ENCODE measurements at places on chromosomes 2 and 18.

- no peak for DNase-seq
Observed at GRCh38 chr2:32812316-32812715, 134.4 kb upstream of the LTBP1 start.

- no peak for DNase-seq
Observed at GRCh38 chr2:213261715-213262114, 22.5 kb upstream of the SPAG16 start.

DNA sequence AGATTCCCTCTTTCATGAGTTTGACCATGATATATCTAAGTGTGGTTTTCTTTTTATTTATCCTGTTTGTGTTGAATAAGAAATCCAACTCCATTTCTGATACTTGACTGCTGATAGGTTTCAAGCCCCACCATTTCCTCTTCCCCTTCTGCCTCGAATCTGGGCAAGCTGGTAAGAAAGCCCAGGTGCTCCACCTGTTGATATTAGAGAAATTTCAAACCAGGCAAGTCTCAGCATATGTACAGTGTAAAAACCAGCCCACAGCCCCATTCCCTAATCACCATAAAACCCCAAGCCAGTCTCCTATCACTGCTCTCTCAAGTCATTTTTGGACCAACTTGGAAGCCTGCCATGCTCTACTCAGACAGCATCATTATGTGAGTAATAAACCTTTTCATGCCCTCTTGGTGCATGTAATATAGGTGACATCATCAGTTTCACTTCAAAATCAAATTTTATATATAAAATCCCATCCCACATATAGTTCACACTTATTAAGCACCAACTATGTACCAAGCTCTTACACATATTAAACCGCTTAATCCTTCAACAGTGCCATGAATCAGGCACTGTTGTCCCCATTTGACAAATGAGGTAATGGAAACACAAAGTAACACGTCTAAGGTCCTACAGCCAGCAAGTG is 46.6 kb downstream of the SMAD2 start:
- no peak for DNase-seq

- DNase-seq, result no peak
Observed at GRCh38 chr2:241673797-241674725, 12.6 kb downstream of the DTYMK start.

GRCh38 chr2:82275599-82275998 is 1971.0 kb upstream of the LRRTM1 start:
- DNase-seq, result no peak

DNA sequence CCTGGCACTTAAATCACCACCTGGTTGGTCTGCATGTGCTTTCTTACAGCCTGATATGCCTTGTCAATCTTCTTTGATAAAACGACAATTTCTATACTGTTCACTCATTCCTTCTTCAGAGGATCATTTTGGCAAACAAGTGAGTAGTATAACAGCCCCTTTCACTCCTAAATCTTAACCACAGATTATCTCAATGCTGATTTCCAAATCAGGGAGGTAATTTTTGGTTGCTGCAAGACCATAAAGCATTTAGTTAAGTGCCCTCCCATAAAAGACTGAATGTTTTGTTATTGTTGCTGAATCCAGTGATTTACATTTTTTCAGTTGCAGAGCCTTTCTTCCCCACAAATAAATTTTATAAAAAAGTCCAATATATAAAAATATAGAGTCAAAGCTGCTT is 129.2 kb upstream of the CYP26B1 start:
- DNase-seq, result no peak

GRCh38 chr2:145547620-145548019 is 1027.7 kb upstream of the ZEB2 start:
- no peak for DNase-seq

DNA sequence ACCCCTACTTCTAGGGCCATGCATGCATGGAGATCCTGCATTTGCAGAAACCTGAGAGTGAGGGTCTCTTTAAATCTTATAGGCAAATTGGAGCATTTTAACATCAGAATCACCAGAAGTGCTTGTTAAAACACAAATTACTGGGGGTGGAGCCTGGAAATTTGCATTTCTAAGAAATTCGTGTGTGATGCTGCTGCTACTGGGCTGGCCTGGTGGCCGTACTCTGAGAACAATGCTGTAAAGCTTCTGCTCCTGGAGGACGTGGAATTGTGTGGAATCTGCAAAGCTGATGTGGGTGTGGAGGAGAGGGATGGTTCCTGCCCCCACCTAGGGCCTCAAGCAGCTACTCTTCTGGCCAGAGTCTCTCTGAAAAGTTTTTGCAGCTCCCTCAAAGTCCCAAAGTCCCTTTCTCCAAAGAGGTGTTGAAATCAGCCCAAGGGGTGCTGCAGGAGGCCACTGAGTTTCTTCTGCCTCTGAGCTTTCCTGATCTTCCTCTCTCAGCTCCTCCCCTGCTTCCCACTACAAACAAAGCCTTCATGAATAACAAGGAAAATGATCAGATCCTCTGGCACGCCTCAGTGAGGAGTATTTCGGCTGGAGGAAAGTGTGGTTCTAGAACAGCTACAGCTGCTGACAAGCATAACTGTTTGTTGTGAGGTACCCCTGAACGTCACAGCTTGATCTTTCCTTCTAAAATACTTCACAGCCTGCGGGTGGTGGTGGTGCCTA is 508.3 kb downstream of the CNTNAP5 start:
- DNase-seq, result no peak

DNA sequence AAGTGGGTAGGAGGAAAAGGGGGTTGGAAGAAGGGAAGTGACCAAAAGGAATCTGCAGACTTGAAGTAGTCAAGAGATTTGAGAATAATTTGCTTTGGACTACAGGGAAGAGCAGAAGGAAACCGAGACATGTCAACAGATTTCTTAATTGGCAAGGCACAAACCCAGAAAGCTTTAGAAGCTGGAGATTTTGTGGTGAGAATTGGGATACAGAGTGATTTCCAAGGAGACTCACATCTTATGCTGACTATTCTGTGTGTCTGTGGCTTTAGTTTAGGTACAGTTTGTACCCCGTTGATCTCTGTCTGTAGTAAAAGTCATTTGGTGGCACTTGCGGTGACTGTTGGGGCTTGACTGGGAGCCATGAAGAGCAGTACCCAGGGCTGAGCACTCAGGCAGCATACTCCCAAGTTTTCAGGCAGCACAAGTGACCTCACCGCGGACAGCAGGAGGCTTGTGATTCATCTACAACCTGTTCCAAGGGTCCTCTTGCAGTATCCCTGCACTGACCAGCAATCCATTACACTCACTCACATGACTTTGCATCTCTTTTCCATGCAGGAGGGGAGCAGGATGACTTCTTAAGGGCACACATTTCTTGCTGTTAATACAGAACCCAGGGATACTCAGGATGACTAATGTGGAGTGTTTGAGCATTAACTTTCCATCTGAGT is 97.1 kb upstream of the TNP1 start:
- DNase-seq, result no peak

DNA sequence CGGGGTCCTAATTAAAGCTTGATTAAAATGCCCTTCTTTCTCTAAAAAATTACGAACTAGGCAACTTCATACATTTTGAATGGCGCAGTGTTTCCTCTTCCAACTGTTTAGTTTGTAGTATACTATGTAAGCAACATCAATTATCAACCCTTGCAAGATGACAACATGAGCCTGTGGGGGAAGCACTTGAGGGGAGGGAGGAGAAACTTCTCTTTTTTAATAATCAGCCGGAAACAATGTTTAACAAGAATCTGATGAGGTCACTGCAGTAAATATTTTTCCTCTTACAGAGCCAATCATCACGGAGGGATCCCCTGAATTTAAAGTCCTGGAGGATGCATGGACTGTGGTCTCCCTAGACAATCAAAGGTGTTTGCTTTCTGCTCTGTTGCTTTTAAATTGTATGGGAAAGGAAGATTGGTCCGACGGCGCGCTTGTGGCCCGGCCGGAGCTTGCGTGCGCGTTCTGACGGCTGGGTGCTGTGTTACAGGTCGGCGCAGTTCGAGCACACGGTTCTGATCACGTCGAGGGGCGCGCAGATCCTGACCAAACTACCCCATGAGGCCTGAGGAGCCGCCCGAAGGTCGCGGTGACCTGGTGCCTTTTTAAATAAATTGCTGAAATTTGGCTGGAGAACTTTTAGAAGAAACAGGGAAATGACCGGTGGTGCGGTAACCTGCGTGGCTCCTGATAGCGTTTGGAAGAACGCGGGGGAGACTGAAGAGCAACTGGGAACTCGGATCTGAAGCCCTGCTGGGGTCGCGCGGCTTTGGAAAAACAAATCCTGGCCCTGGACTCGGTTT is 5.3 kb upstream of the DLX1 start:
- no peak for DNase-seq

GRCh38 chr2:166013878-166014277 is 60.3 kb upstream of the TTC21B start:
- no peak for DNase-seq

DNA sequence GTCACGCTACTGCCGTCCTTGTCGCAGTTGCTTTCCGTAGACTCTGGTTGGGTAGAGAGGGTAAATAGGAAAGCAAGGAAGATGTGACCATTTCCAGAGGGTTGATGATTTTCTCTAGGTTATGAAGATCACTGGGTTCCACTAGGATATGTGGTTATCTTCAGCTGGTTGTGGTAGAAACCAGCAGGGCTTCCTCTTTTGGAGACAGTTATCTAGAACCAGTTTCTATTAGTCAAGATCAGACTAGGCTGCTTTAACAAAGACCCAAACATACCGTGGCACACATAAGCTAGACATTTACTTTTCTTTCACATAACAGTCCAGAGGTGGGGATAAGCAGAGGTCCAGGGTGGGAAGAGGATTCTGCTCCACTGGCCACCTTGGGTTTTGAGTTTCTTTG is 59.6 kb downstream of the FASTKD2 start:
- DNase-seq, result no peak

DNA sequence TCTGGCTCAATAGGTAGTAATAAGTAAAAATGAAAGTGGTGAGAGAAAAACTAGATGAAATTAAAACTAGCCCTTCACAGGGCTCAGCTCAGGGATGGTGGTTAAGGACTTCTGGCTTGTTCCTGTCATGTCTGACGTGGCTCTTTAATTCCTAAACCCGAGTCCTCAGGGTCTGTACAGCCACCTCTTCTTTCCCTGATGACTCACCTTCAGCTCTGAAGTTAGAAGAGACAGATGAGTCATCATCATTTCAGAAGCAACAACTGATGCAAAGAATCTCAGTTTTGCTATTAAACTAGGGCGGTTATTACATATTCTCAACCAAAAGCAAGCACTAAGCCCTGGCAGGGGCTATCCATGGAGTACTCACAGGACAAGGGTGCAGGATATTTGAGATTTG is 24.0 kb upstream of the ITGB6 start:
- DNase-seq, result no peak

DNA sequence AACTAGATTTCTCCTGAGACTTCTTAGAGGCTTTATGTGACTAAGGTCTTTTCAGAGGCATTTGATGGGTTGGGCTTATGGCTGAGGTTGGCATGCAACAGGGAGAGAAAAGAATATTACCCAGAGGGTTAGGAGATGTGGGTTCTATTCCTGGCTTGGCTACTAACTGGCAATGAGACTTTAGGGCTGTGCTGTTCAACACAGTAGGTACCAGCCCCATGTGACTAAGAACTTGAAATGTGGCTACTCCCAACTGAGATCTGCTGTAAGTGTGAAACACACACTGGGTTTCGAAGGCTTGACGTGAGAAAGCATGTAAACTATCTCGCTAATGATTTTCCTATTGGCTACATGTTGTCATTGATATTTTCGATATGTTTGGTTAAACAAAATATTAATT is 324.9 kb upstream of the SLC14A2 start:
- DNase-seq, result no peak

DNA sequence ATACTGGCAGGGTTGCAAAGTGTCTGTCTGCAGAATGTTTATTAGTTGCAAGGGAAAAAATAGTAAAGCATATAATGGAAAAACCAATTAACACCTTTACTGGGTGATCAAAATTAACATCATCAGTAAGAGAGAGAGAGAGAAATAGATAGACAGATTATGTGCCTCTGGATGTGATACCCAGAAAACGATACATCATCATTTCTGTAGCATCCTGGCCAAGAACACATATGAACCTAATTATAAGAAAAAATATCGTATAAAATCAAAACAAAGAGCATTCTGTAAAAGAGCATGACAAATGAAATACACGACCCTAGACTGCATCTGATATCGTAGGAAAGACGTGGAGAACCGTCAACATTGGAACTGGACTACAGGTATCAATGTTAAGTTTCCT is 64.6 kb downstream of the SMC6 start:
- no peak for DNase-seq

GRCh38 chr18:44713435-44713834 is 32.7 kb downstream of the SETBP1 start:
- no peak for DNase-seq

GRCh38 chr2:38353402-38353801 is 23.7 kb downstream of the ATL2 start:
- no peak for DNase-seq

GRCh38 chr2:121253674-121254240 is 31.2 kb downstream of the TFCP2L1 start:
- DNase-seq, result no peak

- no peak for DNase-seq
Observed at GRCh38 chr2:121529439-121530211, 1.1 kb upstream of the RNU4ATAC start.

- no peak for DNase-seq
Observed at GRCh38 chr18:21306368-21306767, 64.3 kb downstream of the GREB1L start.

DNA sequence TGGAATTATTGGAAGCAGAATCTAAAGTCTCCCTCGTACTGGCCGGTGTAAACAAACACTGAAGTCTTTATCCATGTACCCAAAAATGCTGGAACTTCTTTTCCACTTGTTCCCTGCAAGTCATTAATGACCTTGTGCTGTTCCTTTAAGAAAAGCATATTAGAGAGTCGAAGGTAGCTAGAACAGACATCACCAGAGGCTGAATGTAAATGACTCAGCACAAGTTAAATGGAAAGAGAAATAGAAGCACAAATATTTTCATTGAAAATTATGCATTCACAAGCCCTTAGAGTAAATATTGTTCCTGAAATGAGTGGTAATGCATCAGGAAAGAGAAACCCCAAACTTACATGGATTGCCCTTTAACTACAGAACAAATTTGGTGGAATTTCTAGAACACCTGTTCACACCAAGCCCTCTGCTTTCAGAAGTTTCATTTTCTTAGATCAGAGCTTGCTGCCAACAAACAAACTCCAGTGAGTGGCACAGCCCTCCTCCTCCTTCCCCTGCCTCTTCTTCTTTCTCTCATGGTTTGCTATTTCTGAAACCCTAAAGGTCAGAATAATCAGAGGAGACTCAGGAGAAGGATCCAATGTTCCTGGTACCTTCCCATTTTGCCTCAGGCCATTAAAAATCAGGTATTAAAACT is 264.3 kb downstream of the TXNL1 start:
- DNase-seq, result no peak

All from KG1 (cell line).